Ascending aorta (tissue), 2 donors: ENCODE measurements at places on chromosomes 4 and X.

DNA sequence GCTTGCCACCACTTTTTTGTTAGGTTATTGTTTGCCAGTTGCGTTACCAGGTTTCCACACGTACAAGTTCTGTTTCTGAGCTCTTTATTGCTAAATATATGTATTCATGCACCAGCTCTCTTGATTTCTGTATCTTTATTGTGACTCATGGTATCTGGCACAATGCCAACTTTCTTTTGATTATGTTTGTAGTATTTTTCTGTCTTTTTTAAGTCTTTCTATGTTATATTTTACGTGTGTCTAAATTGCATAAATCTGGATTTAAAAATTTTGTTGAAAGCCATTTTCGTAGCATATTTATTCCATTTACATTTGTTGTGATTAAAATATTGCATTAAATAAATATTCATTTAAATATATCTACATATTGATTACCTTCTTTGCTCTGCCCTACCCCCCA, 73.8 kb downstream of the KDM6A start:
- H3K4me3 ChIP-seq: no peak overlapping the region
- peaks cover 2% of the 10 kb centered on the region for H3K4me1 ChIP-seq
- no peaks in the 10 kb centered on the region for H3K27me3 ChIP-seq
- H3K36me3 ChIP-seq: no peaks in the 10 kb centered on the region
- no peak for DNase-seq
- no peak overlapping the region for H3K27ac ChIP-seq

GRCh38 chrX:150602743-150603142, 34.3 kb downstream of the MTM1 start:
- H3K4me3 ChIP-seq: no peak overlapping the region
- H3K27me3 ChIP-seq: no peaks in the 10 kb centered on the region
- no peak overlapping the region for H3K27ac ChIP-seq
- no peaks in the 10 kb centered on the region for H3K4me1 ChIP-seq
- DNase-seq: no peak

DNA sequence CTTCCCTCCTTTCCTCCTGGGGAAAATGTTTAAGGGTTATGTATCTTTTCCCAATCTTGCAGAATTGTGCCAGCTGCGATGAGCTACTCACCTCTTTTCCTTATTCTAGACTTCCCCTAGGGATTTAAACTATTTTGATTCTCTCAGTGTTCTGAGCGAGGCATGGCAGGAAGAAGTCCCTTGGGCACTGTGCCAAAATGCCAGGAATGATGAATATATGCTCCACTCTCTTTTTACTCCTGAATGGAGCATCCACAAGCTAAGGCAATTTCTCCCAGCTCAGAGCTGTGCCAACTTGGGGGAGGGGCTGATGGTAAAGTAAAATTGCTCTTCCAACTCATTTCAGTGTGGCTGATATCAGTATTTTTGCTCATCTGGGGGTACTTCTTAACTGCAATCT, 4.0 kb upstream of the C4orf17 start:
- H3K27me3 ChIP-seq: no peaks in the 10 kb centered on the region
- no peak overlapping the region for H3K4me3 ChIP-seq
- H3K4me1 ChIP-seq: no peaks in the 10 kb centered on the region

- DNase-seq: no peak
- H3K4me3 ChIP-seq: no peak overlapping the region
- no peaks in the 10 kb centered on the region for H3K4me1 ChIP-seq
Observed at GRCh38 chr4:27316176-27316575, 455.5 kb downstream of the STIM2 start.

DNA sequence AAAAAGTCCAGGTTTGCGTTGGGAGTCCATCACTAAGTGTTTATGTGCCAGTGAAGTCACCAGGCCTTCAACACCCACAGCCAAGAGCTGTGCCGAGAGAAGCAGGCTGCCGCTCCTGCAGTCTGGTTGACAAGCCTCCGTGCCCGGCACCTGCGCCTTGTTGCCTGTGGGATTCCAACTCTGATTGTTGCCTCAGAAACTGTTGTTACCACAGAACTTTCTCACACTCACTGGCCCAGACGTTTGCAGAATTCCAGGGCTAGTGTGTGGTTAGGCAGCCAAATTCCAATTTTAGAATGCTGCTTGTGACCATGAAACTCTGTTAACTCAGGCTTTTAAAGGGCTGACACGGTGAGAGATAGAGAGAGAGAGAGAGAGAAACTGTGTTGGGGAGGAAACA, 119.5 kb upstream of the LIMCH1 start:
- H3K36me3 ChIP-seq: no peaks in the 10 kb centered on the region
- peak; percentile 83 for DNase-seq
- no peaks in the 10 kb centered on the region for H3K4me1 ChIP-seq
- peak overlapping the region; percentile 65 for H3K27ac ChIP-seq
- H3K27me3 ChIP-seq: no peaks in the 10 kb centered on the region

GRCh38 chr4:25694466-25694865, 38.8 kb downstream of the SLC34A2 start:
- no peaks in the 10 kb centered on the region for H3K4me1 ChIP-seq
- no peak overlapping the region for H3K27ac ChIP-seq
- no peaks in the 10 kb centered on the region for H3K36me3 ChIP-seq
- no peaks in the 10 kb centered on the region for H3K27me3 ChIP-seq
